ENCODE measurements at places on chromosomes 7 and 10. TPM values are rescaled to one million over a fixed set of nuclear protein-coding genes. Genes with fewer than 3 reads are reported as not detected.

Gene MMD2
- total RNA-seq, result not detected

Gene ADIRF
- 41.1 TPM for total RNA-seq

Gene ADCYAP1R1
- 2.5 TPM for total RNA-seq

Gene CCDC126
- total RNA-seq, result 8.9 TPM

Gene RSPH10B
- total RNA-seq, result not detected

Gene SEMA3D
- 1.8 TPM for total RNA-seq

Gene PNLIPRP3
- total RNA-seq, result not detected

Gene OGDHL
- 4.5 TPM for total RNA-seq

DNA sequence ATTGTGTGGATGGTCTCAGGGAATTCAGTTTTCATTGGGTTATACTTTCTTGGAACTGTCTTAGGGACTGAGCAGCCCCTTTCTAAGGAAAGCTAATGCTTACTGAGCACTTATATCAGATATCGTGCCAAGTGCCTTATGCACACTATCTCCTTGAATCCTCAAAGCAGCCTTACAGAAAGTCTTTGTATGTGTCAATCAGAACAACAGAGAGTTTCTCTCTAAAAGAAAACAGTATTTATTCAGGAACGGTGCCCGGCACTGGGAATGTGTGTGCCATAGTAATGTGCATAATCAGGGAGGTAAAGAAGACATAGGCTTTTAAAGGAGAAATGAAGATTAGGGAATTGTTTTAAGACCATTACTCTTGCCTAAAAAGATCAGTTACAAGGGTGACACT is 17.3 kb downstream of the ANTXRL start:
- no peak for DNase-seq

- no peak for DNase-seq
Measured at GRCh38 chr7:23065974-23066373, 39.6 kb upstream of the KLHL7 start.

- no peak for DNase-seq
Measured at GRCh38 chr7:21346297-21346696, 81.6 kb upstream of the SP4 start.

- DNase-seq, result no peak
Measured at GRCh38 chr7:142954680-142955268, 7.4 kb downstream of the KEL start.

- no peak for DNase-seq
Measured at GRCh38 chr10:57145548-57145947, 784.5 kb upstream of the ZWINT start.

DNA sequence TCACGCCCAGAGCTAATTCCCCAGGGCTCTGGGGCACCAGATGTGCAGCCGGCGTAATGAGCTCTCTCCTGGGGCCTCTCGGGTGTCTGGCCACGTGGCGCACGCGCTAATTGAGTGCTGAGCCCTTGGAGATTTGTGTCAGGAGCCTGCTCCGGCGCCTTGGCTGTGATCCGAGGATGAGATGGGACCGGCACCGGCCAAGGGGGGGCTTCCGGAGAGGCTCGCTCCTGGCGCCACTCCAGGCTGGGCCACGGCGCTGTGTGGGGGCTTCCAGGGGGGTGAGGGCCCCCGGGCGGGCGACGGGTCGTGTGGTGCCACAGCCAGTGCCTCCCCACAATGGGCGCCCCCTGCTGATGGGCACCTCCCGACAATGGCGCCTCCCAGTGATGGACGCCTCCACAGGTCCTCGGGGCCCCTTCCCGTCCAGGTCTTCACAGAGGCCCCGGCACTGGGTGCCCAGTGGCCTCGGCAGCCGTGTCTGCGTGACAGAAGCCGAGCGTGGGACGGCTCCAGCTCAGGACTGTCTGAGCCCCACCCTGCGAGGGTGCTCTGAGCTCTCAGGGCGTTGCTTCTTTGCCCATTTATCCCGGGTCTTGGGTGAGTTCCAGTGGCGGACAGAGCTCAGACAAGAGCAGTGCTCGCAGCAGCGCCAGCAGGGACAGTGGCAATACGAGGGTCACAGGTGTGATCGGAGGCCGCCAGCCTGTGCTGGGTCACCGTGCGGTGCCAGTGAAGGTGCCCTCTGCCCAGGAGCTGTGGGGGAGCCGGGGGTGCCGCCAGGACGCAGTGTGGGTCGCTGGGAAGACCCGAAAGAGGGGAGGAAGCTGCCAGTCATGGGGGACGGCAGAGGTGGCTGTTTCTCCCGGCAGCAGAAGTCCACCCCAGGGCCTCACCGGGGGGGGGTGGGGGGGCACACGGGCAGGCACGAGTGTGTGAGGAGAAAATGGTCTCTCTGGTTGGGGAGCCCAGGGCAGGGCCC is 8.2 kb upstream of the NKX6-2 start:
- DNase-seq, result no peak

- DNase-seq, result no peak
Measured at GRCh38 chr7:133369130-133369529, 116.3 kb downstream of the EXOC4 start.

DNA sequence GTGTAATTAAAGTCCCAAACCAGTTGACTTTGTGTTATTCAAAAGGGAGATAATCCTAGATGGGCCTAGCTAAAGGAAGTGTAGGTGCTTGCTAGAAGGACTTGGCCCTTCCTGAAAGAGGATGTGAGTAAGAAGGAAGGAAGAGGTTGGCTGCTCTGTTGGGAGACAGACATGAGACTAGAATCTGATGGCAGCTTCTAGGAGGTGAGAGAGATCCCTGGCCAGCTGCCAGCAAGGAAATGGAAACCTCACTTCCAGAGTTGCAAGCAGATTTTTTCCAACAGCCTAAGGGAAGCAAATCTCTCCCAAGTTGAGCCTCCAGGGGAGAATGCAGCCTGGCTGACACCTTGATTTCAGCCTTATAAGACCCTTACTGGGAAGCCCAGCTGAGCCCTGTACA is 368.4 kb upstream of the ZMIZ1 start:
- peak; percentile 43 for DNase-seq

DNA sequence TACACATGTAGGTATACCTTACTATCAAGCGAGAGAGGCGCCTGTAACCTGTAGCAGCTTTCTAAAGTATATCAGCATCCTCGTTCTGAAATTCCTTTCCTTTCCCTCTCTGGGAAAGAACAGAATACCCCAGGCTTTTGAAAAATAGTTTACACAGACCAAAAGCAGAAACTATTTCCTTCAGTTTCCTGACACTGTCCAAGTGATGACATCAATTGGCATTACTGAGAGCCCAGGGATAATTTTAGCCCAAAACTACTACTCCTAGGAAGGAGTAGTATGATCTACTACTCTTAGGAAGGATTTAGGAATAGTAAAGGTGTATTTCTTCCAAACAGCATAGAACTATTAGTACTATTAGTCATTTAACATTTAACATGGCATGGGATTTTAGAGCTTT is 6.0 kb downstream of the GNG11 start:
- no peak for DNase-seq

- no peak for DNase-seq
Measured at GRCh38 chr10:89707372-89707771, 6.0 kb downstream of the KIF20B start.

DNA sequence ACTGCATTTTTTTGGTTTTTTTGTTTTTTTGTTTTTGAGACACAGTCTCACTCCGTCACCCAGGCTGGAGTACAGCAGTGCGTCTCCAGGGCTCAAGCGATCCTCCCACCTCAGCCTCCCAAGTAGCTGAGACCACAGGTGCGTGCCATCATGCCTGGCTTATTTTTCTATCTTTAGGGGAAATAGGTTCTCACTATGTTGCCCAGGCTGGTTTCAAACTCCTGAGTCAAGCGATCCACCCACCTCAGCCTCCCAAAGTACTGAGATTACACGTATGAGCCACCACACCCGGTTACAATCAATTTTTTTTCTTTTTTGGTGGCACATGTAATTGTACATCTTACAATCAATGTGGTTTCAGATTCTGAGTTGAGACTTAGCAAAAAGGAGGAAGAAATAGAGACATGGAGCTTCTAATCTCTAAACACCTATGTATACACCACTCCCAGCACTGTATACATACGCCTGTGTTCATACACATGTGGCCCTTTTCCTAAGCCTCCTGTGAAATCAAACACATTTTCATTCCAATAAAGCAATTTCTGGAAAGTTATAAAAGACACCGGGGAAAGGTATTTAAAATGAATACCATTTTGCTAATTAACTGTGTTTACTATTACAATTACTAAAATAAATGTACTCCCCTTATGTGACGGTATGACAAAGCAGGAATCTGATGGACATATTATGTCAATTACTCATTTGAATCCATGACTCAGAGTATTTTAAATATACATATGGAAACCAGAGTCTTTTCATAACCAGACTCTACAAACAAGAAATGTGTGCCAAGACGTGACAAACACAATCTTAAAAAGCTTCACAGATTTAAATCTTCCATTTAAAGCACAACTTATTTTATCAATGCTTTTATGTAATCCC is 40.9 kb downstream of the SMURF1 start:
- no peak for DNase-seq

DNA sequence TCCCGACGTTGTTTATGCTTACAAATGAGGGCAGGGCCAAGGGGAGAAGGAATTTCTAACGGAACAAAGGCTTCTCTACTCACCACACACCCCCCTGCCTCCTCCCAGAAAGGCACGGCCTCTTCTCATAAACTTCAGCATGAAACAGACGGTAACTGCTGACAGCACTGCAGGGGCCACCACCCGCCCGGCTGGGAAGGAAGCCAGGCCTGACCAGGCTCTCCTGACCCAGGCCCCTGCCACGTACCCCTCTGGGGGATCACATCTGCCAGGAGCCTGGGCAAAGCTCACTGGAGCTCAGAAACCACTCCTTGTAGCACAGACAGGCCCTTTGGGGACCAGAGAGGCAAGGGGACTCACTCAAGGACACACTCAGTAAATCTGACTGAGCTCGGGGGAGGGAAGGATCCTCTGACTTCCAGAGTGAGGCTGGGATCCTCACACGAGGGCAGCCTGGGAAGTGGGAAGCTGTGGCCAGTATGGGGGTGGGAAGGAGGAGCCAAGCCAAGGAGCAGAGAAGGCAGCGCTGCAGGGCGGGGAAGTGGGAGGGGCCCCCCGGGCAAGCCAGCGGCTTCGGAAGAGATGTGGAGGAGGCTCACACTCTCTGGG is 46.1 kb downstream of the ZCCHC24 start:
- peak; percentile 91 for DNase-seq

DNA sequence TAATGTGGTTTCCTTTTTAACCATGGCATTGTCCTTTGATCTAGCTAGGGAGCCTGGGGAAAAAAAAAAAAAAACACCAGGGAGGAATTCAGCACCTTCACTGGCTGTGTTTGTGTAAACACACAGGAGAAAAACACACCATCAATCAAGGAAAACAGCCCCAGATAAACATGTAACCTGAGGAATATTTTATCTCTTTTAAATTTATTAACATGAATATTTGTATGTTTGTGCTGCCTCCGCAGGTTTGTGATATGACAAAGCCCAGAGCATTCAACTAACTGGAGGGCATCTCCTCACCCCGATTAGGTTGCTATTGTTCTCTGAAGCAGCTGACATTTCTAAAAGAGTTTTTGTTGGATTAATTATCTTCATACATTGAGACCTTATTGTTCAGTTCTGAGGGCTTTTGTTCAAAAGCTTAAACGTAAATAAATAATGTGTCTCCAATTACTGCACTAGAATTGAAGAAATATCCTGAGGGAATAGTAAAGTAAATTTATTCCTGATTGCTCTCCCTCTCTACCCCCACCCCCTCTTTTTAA is 89.4 kb upstream of the SEMA3E start:
- DNase-seq, result no peak

DNA sequence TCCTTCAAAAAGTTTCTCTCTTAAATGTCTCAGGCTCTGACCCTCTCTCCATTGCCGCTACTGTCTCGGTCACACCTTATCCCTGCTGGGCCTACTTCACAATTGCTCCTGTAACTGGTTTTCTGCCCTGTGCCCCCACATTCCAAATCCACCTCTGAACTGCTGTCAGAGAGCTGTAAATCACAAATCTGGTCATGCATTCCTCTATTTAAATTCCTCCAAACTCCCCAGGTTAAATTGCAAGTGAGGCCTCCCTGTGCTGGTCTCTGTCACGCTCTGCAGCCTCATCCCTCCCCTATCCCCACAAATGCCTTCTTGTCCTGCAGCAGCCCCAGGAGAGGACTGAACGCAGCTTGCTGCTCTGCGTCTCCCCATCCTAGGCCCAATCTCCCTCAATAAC is 40.4 kb upstream of the CDCA7L start:
- DNase-seq, result no peak

GRCh38 chr7:6320791-6321190 is 48.4 kb upstream of the CYTH3 start:
- DNase-seq, result no peak

DNA sequence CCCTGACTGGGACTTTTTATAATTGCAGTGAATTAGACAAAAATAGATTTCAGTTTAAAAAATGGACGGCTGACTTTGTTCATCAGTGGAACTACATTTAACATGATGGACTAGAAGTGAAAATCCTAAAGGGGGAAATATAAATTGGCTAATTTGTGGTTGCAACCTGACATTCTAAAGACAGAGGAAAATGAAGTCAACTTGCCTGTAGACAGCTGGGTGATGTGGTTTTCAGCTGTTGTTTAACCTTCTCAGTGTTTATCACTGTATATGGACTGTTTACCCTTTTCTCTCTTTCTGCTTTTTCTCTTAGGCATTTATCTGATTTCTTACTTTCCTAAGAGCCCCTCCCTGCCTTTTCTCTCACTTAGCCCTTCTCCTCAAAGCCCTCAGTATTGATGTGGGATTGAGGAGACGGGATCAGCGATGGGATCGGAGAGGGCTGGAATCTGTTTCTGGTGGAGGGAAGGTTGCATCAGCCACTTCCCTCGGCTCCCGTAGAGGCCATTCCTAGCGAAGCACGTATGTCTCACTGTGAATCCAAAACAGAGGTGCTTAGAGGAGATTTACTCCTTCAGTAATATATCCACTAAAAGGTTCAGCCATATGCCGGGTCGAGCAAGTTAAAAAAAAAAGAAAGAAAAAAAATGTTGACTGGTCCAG is 109.0 kb upstream of the KLF6 start:
- no peak for DNase-seq

GRCh38 chr10:12214763-12215218 is 18.8 kb downstream of the CDC123 start:
- no peak for DNase-seq

- DNase-seq, result no peak
Measured at GRCh38 chr7:158284617-158285382, 302.8 kb downstream of the PTPRN2 start.

DNA sequence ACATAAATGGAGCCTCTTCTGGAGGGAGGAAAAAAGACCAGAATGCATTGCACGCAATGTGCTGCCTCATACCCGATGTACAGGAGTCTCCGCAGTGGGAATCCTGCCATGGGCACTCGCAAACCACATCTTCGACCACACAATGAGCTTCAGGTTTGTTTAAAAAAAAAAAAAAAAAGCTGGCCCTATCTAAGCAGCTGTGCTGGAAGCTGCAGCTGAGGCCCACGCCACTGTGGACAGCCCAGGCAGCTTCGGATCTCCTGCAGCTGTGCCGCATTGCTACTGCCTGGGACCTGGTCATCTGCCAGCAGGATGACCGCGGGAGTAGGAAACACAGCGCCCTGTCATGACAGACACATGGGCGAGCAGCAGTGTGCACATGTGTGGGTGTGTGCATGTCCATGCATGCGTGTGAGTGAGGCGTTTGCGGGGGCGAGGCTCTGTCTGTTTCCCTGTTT is 26.0 kb downstream of the EN2 start:
- peak; percentile 35 for DNase-seq

- peak; percentile 7 for DNase-seq
Measured at GRCh38 chr10:132859084-132859855, 73.3 kb upstream of the NKX6-2 start.

- no peak for DNase-seq
Measured at GRCh38 chr10:100736809-100737354, 8.5 kb upstream of the PAX2 start.

GRCh38 chr7:69791739-69792138 is 193.5 kb downstream of the AUTS2 start:
- DNase-seq, result no peak

Measured in left ventricle myocardium inferior (tissue), 1 donor.